Stomach (tissue), 19 donors: ENCODE measurements at places on chromosomes 11 and 22. TPM values are rescaled to one million over a fixed set of nuclear protein-coding genes. Genes with fewer than 3 reads are reported as not detected.

GRCh38 chr11:99065121-99065520 is 44.4 kb downstream of the CNTN5 start:
- H3K4me1 ChIP-seq, result no peaks in the 10 kb centered on the region
- no peaks in the 10 kb centered on the region for H3K36me3 ChIP-seq
- H3K27me3 ChIP-seq, result no peaks in the 10 kb centered on the region
- no peak overlapping the region for H3K4me3 ChIP-seq
- no peak overlapping the region for H3K27ac ChIP-seq

The MYOD1 gene
- total RNA-seq, result not detected

- no peak for DNase-seq
- no peak overlapping the region for H3K27ac ChIP-seq
- H3K4me3 ChIP-seq, result no peak overlapping the region
These were observed 560.8 kb downstream of the ETS1 start for GRCh38 chr11:128026596-128026995.

DNA sequence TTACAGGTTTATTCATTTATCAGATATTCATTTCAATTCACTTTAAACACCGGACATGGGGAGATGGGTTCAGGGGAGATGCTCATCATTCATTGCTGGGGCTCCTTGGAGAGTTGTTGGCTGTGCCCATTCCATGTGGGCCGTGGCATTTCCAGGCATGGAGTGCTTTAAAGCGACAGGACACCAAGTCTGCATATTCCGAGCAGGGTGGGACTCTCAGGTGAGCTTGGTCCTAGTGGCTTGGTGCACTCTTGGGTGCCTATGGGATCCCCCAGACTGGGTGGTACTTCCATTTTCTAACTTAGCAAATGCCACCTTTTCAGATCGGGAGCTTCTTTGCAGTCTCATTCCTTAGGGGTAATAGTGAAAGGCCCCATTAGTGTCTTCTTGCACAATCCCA is 619.5 kb upstream of the CADM1 start:
- H3K27me3 ChIP-seq, result no peaks in the 10 kb centered on the region
- no peaks in the 10 kb centered on the region for H3K36me3 ChIP-seq
- no peak overlapping the region for H3K27ac ChIP-seq
- H3K4me3 ChIP-seq, result no peak overlapping the region

GRCh38 chr11:28098257-28098656 is 9.7 kb downstream of the KIF18A start:
- no peaks in the 10 kb centered on the region for H3K27me3 ChIP-seq
- H3K27ac ChIP-seq, result no peak overlapping the region
- no peak for DNase-seq
- H3K36me3 ChIP-seq, result no peaks in the 10 kb centered on the region
- no peak overlapping the region for H3K4me3 ChIP-seq

The FXYD6 gene
- total RNA-seq, result 82.9 TPM

GRCh38 chr11:117978991-117979390 is 7.2 kb upstream of the IL10RA start:
- H3K4me1 ChIP-seq, result no peaks in the 10 kb centered on the region
- H3K27ac ChIP-seq, result no peak overlapping the region
- H3K27me3 ChIP-seq, result peaks cover 8% of the 10 kb centered on the region

The ABCC8 gene
- total RNA-seq, result not detected

The PPP6R3 gene
- 111 TPM for total RNA-seq

DNA sequence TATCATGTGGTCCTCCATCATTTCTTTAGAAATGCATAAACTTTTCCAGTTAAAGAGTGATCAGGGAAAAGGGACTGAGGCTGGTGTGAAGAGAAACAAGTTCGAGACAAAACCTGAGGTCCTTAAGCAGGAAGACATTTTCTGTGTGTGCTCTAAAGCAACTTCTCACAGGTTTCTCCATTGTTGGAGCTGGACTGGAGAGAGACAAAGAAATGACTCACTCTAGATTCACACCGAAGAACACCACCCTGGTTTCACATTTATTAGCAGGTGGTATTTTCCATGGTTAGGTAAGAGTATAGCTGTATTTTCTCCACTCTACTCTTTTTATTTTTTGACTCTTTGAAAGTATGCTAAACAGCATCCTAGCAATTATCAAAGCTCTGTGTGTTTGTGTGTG is 736.4 kb downstream of the KCNA4 start:
- no peaks in the 10 kb centered on the region for H3K4me1 ChIP-seq
- no peaks in the 10 kb centered on the region for H3K36me3 ChIP-seq
- no peak for DNase-seq
- H3K27me3 ChIP-seq, result no peaks in the 10 kb centered on the region
- no peak overlapping the region for H3K27ac ChIP-seq

- no peaks in the 10 kb centered on the region for H3K4me1 ChIP-seq
- no peak for DNase-seq
- H3K27ac ChIP-seq, result no peak overlapping the region
- peaks cover 39% of the 10 kb centered on the region for H3K27me3 ChIP-seq
- H3K36me3 ChIP-seq, result no peaks in the 10 kb centered on the region
- H3K4me3 ChIP-seq, result no peak overlapping the region
These were observed 108.6 kb upstream of the ASPHD2 start for GRCh38 chr22:26320447-26320846.

DNA sequence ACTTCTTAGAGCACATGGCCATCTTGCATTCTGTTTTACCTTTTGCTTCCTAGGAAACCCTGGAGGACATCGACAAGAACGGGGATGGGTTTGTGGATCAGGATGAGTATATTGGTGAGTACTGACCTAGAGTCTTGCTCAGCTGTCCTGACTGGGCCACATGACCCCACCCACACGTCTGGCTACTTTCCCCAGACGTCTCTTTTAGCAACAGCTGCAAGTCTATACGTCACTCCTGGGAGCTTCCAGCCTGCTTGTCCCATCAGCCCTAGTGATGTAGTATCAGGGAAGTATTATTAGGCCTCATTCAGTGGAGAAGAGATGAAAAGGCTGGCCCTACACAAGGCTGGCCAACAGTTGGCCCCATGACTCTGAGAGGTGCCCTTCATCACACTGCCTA is 9.6 kb downstream of the RCN1 start:
- H3K27ac ChIP-seq, result no peak overlapping the region
- no peak for DNase-seq
- H3K4me1 ChIP-seq, result peaks cover 4% of the 10 kb centered on the region
- no peaks in the 10 kb centered on the region for H3K27me3 ChIP-seq

The GLYAT gene
- total RNA-seq, result not detected

DNA sequence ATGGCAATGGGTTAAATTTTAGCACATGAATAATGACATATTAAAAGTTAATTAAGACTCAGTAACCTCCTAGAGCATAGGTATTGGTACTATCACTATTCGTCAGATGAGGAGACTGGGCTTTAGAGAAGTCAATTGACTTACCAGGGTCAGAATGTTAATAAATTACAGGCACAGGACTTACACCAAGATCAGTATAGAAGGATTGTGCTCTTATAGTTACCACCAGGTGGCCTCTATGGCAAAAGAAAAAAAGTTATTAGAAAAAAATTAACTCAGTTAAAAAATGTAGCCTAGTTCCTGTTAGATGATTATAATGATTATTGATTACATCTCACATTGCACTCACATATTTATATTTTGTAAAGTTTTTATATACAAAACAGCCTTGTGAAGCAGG is 1163.7 kb downstream of the FAM181B start:
- H3K4me1 ChIP-seq, result no peaks in the 10 kb centered on the region
- no peak overlapping the region for H3K4me3 ChIP-seq
- H3K36me3 ChIP-seq, result no peaks in the 10 kb centered on the region
- DNase-seq, result no peak
- no peaks in the 10 kb centered on the region for H3K27me3 ChIP-seq
- H3K27ac ChIP-seq, result no peak overlapping the region

- H3K36me3 ChIP-seq, result no peaks in the 10 kb centered on the region
- no peak overlapping the region for H3K4me3 ChIP-seq
- DNase-seq, result no peak
These were observed 75.8 kb downstream of the ARHGAP8 start for GRCh38 chr22:44828193-44828592.

The DDTL gene
- not detected for total RNA-seq

- no peak for DNase-seq
- peak overlapping the region; percentile 83 for H3K4me3 ChIP-seq
- H3K36me3 ChIP-seq, result no peaks in the 10 kb centered on the region
- no peaks in the 10 kb centered on the region for H3K27me3 ChIP-seq
- peaks cover 37% of the 10 kb centered on the region for H3K4me1 ChIP-seq
- H3K27ac ChIP-seq, result no peak overlapping the region
These were observed 1.1 kb downstream of the CDC45 start for GRCh38 chr22:19480789-19481188.

GRCh38 chr11:75663808-75664207 is 5.0 kb downstream of the MAP6 start:
- H3K27ac ChIP-seq, result no peak overlapping the region
- no peak for DNase-seq
- H3K4me3 ChIP-seq, result no peak overlapping the region
- H3K4me1 ChIP-seq, result peaks cover 18% of the 10 kb centered on the region
- no peaks in the 10 kb centered on the region for H3K36me3 ChIP-seq

The TUBGCP6 gene
- 91.5 TPM for total RNA-seq

DNA sequence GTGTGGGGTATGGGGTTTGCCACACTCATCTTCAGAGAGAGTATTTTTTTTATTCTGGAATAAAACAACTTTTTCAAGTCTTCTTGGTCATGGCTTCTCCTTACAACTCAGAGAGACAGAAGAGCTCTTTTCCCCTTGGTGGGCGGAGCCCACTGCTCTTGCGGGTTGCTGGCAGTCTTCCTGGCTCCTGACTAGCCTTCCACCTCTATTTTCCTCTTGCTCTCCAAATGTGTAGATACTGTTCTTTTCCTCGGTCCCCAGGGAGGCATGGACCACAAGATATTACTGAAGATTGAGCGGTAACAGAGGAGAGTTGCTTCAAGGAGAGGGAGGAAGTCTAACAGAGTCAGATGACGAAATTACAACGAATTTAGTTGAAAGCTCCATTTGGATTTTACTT is 210.6 kb downstream of the NTM start:
- H3K4me3 ChIP-seq, result no peak overlapping the region
- H3K4me1 ChIP-seq, result no peaks in the 10 kb centered on the region
- DNase-seq, result no peak
- H3K27me3 ChIP-seq, result peaks cover 16% of the 10 kb centered on the region

The PLAAT5 gene
- not detected for total RNA-seq

The NECTIN1 gene
- 5.4 TPM for total RNA-seq

The LINC01488 gene
- not detected for total RNA-seq

DNA sequence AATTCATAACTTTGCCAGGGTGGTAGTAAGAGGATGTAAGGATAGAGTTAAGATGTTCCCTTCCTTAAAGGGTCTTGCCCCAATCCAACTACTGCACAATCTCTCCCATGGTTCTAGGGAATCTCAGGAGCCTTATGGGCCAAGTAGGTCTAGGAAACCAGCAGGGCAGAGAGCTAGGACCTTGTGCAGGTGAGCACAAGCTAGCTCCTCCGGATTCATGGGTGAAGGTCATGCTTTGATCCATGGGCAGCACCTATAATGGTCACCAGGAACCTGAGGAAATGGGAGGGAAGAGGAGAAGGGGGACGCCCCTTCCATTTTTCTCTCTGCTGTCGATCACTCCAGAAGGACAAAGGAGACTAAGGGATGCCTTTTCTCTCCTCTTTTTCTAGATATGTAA is 16.8 kb downstream of the KCNJ11 start:
- DNase-seq, result no peak
- no peaks in the 10 kb centered on the region for H3K27me3 ChIP-seq
- peaks cover 96% of the 10 kb centered on the region for H3K36me3 ChIP-seq
- H3K4me1 ChIP-seq, result no peaks in the 10 kb centered on the region
- no peak overlapping the region for H3K27ac ChIP-seq
